Stimulated activated CD4-positive, alpha-beta T cell treated with anti-CD3 and anti-CD28 coated beads, Interleukin-12 subunit alpha, Interleukin-12 subunit beta, amount 100 ng/mL, for 24 hours (primary cell): ENCODE measurements at places on chromosomes 12 and 14.
A peak's percentile ranks its signal among the peaks of the same experiment; 100 is the strongest.

DNA sequence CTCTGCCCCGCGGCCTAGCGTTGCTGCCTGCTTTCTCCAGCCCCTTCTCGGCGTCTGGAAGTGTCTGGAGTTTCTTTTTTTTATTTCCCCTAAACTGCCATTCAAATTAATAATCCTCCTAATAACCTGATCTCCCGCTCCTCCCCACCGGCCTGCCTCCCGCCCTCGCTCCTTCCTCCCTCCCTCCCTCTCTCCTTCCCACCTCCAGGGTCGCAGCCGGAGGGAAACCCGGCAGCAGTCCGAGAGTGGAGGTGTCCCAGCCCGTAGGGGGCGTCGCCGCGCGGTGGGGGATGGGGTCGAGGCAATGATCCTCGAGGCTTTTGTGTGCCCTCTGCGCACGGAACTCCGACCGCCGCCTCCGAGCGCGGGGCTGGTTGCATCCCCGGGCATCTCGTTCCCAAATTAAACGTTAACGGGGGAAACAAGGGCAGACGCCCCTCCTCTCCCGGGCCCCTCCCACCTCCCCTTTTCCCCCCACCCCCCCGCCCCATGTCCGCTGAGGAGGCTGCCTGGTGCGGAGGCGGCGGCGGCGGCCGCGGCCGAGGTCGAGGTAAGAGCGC lies 1.0 kb upstream of the SOCS2 start:
- peak; percentile 50 for DNase-seq

GRCh38 chr14:99205086-99205688 lies 66.8 kb downstream of the BCL11B start:
- DNase-seq, result no peak

- no peak for DNase-seq
Observed at GRCh38 chr12:124821252-124822200, 42.1 kb downstream of the SCARB1 start.

GRCh38 chr12:89651192-89651591 lies 57.4 kb downstream of the ATP2B1 start:
- DNase-seq, result no peak

DNA sequence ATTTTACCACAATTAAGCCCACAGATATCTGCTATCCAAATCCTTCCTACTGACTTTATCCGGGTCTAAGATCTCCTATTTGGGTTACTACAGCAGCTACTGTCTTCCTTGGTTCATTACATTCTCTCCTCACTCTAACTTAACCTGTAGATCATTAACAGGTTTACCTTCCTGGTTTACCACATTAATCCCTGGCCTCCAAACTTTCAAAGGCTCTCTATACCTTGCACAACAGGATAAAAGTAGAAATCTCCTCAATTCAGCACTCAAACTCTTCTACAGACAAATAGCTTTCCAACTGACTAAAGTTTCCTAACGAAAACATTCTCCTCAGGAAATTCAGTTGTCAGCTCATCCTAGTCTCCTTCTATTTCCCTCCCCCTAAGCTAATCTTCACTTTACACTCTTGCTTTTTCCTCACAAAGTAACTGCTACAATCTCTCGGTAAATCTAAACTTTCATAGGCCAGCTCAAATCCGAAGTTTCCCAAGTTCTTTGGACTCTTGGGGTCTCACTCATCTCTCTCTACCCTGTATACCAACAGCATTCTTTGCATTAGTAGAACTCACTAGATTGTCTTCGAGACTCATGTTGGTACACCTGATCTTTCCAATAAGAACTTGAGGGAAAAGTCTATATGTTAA lies 2.7 kb downstream of the BTBD7 start:
- DNase-seq, result no peak

GRCh38 chr14:72033365-72033764 lies 101.1 kb downstream of the RGS6 start:
- DNase-seq, result no peak

DNA sequence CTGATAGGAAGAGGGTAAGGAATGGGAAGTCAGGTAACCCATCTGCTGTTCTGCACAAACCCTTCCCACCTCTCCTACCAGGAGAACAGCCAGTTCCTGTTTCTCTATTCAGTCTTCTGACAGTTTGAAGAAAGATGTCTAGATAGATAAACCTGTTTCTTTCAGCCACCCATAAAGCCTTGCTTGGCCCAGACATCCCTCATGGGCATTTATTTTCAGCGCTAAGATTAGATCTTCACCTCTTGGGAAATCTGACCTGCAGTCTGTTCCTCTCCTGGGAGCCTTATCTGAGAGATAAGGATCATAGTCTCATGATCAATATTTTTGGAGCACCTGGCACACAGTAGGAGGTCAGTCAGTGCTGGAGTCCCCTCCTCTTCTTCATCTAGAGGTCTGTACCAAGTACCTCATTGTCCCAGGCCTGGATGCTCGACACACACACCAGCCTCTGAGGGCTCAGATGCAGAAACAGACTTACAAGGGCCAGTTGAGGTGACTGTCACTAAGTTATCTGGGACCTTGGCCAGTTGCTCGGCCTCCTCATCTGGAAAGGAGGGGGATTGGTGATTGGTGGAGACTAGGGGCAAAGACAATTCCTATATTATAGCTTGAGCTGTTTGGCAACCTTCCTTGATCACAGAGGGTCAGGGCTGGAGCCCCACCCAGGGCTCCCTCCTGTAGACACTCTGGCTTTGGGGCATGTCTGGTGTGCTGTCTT lies 18.2 kb downstream of the ACVRL1 start:
- no peak for DNase-seq
